KBM-7 (cell line): ENCODE measurements at places on chromosomes 3 and 15.
A peak's percentile ranks its signal among the peaks of the same experiment; 100 is the strongest.

GRCh38 chr3:1439395-1439794 is 346.6 kb downstream of the CNTN6 start:
- peak; percentile 16 for DNase-seq

DNA sequence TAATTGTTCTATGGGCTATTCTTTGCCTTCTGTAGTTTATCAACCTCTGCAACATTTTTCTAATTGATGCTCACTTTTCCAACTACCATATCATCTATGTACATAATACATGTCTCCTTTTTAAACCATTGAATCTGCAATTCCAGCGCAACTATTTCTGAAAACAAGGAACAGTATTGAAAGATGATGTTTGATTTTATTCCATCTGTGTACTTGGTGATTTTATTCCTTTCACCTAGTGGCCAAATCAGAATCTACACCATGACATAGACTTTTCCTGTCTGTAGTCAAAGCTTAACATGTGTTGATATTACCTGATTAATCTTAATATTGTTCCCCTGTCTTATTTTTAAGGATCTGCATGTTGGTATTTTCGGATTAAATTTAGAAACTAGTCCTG is 13.0 kb downstream of the NKTR start:
- DNase-seq: no peak

- peak; percentile 59 for DNase-seq
These were observed 16.8 kb downstream of the EMC4 start for GRCh38 chr15:34241376-34242330.

- no peak for DNase-seq
These were observed 68.8 kb downstream of the PLOD2 start for GRCh38 chr3:146092230-146092629.

- no peak for DNase-seq
These were observed 76.9 kb downstream of the MESD start for GRCh38 chr15:80912673-80913072.

DNA sequence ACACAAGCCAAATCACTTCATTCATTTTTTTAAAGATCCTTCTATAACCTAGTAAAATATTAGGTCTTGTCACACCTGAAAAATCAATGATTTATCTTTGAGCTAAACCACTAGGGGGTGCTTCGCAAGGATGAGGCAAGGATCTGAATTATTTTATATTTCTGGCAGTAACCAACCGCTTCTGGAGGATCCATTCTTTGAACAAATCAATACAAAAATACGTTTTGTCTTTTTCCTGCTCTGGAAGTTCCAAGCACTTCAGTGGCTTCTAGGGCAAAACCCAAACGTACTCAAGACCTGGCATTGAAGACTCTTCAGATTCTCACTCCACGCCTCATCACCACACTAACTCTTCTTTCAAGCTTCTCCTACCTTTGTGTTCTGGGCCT is 486 bp downstream of the LSG1 start:
- peak; percentile 65 for DNase-seq

- DNase-seq: peak; percentile 92
These were observed 12.8 kb downstream of the MAN2A2 start for GRCh38 chr15:90915808-90916440.

DNA sequence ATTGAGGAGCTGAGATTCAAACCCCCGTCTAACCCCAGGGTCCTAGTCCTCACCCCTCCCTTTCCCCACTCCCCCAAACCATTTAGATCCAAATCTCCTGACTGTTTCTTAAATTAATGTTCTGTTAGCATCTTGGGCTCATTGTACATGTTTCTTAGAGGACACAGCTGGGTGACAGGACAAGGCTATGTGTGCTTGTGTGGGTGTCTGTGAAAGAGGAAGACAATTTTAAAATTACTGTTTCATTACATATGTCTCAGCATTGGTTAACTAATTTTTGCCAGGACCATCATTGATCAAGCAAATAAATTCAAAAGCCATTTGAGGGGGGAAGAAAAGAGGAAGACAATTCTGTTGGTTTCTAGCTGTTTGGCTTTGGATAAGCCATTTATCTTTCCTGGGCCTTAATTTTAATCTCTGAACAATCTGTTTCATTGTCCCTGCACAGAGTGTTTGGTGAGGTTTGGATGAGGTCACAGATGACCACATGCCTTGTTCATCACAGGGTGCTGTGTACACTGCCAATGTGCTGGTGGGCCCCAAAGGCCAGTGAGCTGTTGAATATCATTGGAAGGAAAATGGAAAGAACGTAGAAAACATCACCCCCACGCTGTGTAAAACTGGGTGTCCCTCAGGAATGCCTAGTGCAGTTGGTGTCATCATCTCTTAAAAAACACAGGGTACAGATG is 51.9 kb downstream of the RPLP1 start:
- no peak for DNase-seq

DNA sequence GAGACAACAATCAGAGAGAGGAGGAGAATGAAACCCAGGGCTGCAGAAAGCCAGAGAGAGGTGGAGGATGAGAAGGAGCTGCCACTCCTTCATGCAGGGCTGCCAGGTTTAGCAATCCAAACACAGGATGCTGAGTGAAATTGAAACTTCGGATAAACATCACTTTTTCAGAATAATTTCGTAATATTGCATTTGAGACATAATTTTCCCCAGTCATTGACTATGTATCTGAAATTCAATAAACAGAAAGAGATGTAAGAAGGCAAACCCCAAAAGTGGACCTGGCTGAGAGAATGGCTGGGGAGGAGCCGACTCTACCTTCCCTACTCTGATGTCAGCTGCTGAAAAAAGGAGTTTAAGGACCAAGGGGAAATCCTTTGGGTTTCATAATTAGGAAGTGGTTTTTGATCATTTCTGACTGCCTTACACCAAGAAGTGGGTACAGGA is 33.8 kb downstream of the SLC9A9 start:
- DNase-seq: no peak
